ENCODE measurements at places on chromosomes 3 and 15. TPM values are rescaled to one million over a fixed set of nuclear protein-coding genes. Genes with fewer than 3 reads are reported as not detected.

DNA sequence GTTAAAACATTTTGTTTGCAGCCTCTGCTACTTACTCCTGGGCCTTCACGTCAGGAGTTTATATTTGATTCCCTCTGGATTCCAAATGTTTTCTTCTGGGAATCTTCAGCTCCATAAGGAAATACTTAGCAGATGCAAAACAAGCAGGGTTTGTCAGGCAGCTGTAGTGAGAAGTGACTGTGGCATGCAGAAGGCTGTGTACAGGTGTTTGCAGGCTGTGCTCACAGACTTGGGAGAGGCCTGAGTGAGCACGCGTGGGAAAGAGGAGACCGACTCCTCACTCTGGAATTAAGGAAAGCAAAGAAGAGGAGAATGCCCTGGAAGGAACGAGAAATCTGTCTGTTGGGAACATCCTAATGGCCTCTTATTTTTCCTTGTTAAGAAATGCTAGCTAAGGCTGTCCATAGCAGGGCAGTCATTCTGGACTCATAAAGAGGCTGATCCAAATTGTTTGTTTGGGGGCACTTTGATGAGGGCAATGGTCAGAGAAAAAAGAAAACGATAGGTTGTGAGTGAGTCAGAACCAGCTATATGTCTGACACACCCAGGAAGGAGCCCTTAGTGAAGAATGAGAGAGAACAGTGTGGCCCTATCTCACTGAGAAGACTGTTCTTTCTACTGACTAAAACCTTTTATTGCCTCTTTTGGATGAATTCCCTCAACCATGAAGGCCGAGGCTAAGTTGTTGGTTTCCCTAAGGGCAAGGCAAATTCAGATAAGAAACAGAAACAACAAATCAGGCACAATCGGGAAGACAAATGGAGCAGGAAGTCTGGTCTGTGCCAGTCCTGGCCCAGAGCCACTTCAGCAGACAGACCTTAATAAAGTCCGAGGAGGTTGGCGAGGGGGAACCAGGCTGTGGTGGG, 82.6 kb downstream of the TGFBR2 start:
- no peak for DNase-seq

DNA sequence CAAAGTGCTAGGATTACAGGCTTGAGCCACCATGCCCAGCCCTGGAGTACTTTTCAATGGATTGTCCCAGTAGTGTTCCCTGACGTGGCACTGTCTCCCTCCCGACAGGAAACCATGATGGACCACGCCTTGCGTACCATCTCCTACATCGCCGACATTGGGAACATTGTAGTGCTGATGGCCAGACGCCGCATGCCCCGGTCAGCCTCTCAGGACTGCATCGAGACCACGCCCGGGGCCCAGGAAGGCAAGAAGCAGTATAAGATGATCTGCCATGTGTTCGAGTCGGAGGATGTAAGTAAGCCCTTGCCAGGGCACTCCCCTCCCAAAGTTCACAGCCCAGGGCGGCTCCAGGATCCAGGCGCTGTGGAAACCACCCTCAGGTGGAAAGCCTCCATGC, 168.1 kb downstream of the NSMCE3 start:
- DNase-seq = no peak

DNA sequence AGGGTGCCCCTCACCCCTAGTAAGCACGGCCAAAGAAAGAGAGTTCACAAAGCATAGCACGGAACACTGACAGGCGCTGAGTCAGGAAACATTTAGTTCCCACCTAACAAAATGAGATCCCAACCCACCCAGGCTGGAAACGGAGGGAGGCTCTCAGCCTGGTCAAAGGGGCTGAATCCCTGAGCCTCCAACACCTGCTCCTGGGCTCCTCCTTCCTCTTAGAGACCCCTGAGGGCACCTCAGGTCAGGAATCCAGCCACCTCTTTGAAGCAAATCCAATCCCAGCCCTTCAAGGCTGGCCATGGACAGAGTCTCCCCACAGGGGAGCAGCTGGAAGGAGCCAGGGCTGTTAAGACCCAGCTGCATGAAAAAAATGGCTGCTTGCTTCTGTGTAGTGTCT, 154.4 kb upstream of the HES1 start:
- no peak for DNase-seq

CP gene
- 1.1 TPM for total RNA-seq

DNA sequence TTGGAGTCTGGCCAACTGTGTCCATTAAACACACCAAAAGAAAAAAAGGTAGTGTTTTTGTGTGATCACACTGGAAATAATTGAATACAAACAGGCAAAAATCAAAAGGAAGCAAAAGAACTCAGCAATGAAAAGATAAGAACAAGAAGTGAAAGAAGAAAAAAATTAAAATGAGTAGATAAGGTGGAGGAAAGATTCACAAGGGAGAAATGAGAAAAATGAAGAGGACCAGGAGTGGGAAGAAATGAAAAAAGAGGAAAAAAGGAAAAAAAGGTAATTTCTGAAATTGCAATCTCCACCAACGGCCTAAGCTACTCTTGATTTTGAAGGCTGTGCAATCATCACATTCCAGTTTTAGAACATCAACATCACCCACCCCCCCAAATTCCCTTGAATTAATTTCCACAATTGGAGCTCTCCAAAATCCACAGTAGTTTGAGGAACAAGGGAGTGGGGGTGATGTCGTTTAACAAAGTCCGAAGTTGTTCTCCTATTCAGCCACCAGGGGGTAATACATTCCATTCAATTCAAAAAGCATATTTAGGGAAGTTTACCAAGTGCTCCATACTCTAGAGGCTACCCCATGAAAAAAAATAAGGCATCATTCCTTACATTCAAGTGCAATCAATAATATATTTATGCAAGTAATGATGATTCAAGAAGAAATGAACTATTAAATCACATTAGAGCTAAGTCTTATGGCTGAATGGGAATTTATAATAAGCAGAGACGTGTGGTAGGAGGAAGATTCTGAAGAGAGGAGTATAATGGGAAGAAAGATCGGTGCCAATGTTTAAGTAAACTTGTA, 37.4 kb downstream of the ZNF860 start:
- DNase-seq = peak; percentile 50

THRB gene
- total RNA-seq = 18.1 TPM

DNA sequence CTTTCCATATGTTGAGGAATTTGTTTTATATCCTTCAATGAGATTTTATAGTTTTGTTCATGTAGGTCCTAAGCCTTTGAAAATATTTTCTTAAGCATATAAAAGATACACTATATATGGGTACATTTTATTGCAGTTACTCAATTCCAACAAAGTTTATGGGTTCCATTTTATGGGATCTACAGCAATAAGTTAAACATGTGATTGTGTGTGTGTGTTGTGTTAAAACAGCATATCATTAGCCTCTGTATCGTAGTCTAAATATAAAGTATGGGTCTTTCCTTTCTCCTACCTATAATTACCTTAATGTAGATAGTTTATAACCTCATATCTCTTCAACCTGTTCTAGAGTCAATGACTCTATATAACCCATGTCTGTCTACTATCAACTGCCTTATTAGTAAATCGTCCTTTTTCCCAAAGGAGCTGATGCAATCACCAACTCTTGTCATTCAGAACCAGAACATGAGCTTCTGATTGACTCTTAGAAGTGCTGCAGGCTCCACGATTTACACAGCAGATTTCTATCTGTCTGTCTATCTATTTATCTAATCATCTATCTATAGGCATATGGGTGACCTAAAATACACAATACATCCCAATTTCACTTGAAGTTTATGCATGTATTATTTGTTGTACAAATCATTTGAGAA, 512.6 kb upstream of the CBLB start:
- DNase-seq = no peak

DNA sequence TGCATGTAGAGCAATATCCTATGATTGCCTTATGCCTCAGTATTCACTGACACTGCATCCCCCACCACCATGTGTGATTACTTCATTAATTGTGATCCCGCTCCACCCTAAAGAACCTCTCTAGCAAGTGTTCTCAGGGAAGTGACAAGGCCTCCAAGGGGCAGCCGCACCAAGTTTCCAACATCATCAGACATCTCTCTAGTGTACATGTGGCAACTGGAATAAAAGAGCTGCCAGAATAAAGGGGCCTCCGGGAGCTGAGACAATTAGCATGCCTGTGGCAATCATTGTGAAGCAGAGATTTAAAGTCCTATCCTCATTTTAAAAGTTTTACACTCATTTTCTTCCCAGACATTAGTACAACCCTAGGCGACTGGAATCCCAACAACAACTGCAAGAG, 902.1 kb upstream of the SEMA6D start:
- no peak for DNase-seq

DNA sequence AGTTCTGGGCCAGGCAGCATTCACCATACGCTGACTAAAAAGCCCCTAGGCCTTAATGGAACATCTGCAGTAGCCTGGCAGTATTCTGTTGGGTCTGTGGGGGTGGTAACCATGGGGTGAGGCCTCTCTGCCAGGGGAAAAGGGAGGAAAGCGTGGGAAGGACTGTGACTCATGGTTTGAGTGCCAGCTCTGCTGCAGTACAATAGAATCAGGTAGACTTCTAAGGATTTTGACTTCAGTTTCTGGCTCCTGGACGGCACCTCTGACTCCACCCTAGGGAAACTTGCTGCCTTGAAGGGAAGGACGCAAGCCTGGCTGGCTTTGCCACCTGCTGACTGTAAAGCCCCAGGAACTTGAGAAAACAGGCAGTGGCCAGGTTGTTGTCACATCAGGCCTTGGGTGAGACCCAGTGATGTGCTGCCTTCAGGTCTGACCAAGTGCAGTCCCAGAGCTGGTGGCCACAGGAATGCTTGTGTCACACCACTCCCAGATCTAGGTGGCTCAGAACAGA, 148.6 kb downstream of the SUCNR1 start:
- no peak for DNase-seq

GRCh38 chr3:86748015-86748414, 242.9 kb downstream of the VGLL3 start:
- DNase-seq = no peak

GRCh38 chr3:134590766-134591165, 60.1 kb downstream of the KY start:
- DNase-seq = no peak

- no peak for DNase-seq
These were observed 339.8 kb upstream of the WNT5A start for GRCh38 chr3:55826731-55827496.

MB21D2 gene
- total RNA-seq = 14.4 TPM

PAQR9 gene
- total RNA-seq = not detected

CLDN18 gene
- total RNA-seq = not detected

NAA50 gene
- 70.6 TPM for total RNA-seq

- DNase-seq = no peak
These were observed 75.4 kb downstream of the SEC22A start for GRCh38 chr3:123277106-123277505.

- no peak for DNase-seq
These were observed 48.4 kb downstream of the DNAH1 start for GRCh38 chr3:52364322-52365035.

SST gene
- 0.89 TPM for total RNA-seq

- no peak for DNase-seq
These were observed 238.7 kb downstream of the SV2B start for GRCh38 chr15:91338766-91339165.

VEPH1 gene
- total RNA-seq = 6.4 TPM

DNA sequence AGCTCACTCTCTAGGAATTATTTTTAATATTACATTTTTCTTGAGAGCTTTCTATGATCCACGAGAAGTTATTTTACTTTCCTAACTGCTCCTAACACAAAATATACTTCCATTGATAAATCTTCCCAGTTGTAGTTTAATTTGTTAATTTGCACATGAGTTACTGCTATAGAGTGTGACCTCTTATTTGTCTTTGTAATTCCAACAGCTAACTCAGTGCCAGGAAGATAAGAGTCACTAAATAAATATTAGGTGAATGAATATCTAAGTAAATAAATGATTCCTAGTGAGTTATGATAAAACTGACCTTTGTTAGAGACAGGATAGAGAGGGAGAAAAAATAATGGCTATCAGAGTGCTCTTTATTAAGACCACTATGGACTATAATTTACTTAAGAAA, 319.9 kb downstream of the NAALADL2 start:
- no peak for DNase-seq

- DNase-seq = no peak
These were observed 315.9 kb downstream of the FEZF2 start for GRCh38 chr3:62057339-62058047.
